ENCODE measurements at places on chromosomes 2 and 18.

DNA sequence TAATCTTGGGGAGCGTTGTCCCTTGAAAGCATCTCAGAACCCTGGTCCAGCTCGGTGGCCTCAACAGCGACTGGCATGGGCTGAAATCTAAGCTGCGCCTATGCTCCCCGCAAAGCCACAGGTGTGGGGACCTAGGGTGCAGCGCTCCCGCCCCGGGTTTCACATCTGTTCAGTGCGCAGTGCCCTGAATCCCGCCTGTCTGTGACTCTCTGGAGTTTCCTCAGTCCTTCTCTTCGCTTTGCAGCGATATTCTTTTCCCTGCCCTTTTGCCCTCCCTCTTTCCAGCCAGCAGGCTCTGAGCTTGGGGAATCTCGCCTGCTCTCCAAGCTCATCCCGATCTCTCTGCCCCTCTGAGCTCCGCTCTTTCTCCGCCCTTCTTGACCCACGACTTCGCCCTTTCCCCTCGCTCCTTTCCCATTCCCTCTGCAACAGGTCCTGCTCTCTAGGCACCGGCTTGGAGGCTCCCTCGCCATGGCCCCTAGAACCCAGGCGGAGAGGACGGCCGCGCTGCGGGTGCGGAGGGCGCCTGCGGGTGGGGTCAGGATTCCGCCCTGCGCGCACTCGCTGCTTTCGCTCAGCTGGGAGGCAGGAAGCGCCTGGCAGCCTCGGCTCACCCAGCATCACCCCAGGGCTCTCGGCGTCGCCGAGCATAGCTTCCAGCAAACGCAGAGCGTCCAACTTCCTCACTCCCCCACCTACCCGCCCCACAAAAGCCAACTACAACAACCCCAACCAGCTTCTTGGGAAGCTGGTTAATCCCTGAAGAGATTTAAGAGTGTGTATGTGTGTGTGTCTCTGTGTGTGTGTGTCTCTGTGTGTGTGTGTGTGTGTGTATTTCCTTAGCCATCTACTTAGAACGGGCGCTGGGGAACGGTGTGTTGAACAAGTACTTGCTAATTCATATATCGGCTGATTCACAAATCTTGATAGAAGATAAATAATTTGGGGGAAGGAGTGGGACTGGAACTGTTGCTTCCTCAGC, 1.1 kb downstream of the GRP start:
- H3K4me3 ChIP-seq = no peak overlapping the region
- H3K27me3 ChIP-seq = no peaks in the 10 kb centered on the region
- H3K36me3 ChIP-seq = no peaks in the 10 kb centered on the region
- no peak overlapping the region for H3K27ac ChIP-seq

- no peaks in the 10 kb centered on the region for H3K36me3 ChIP-seq
- peaks cover 12% of the 10 kb centered on the region for H3K4me1 ChIP-seq
- peak overlapping the region; percentile 55 for H3K4me3 ChIP-seq
- H3K27ac ChIP-seq = peak overlapping the region; percentile 76
- DNase-seq = no peak
- no peaks in the 10 kb centered on the region for H3K27me3 ChIP-seq
Observed at GRCh38 chr2:43100362-43100882, 126.0 kb downstream of the ZFP36L2 start.

DNA sequence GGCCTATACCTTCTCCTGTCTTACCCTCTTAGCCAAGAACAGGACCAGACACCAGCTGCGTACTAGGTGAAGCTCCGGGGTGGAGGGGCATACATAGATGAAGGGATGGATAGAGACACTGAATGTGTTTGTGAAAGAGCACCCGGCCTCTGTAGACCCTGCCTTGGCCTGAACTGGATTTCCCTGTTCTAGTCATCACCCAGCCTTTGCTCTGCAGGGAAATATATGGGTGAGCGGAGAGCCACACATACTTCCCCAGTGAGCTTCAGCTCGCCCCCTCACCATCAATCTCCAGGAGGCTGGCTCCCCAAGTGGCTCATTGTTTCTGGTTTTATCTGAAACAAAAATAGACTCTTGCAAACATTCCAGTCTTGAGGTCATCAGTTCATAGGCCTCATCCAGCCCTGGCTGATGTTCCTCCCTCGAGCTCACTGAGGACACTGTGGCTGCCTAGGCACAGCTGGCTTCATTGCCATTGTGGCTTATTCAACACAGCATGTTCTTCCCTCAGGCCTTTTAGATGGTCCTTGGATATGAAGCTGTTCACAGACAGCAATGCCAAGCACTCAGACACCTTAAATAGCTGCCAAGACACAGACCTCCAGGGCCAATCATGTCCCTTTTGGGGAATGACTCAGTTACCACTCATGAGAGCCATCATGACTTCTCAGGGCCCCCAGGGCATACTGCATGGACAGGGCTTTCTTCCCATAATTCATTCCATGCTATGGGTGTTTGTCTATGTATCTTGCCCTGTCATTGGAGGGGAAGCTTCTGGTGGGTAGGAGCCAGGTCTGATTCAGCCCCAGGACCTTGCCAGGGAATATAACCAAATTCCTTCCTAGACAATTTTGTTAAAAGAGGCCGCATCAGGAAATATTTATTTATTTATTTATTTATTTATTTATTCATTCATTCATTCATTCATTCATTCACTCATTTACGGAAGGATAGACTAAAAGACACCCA, 82.4 kb downstream of the TTC32 start:
- H3K27me3 ChIP-seq = no peaks in the 10 kb centered on the region
- no peak overlapping the region for H3K4me3 ChIP-seq
- DNase-seq = peak; percentile 45

GRCh38 chr2:172342611-172343010, 84.8 kb upstream of the ITGA6 start:
- no peak for DNase-seq
- no peak overlapping the region for H3K27ac ChIP-seq
- H3K36me3 ChIP-seq = no peaks in the 10 kb centered on the region
- H3K4me1 ChIP-seq = no peaks in the 10 kb centered on the region
- no peaks in the 10 kb centered on the region for H3K27me3 ChIP-seq

DNA sequence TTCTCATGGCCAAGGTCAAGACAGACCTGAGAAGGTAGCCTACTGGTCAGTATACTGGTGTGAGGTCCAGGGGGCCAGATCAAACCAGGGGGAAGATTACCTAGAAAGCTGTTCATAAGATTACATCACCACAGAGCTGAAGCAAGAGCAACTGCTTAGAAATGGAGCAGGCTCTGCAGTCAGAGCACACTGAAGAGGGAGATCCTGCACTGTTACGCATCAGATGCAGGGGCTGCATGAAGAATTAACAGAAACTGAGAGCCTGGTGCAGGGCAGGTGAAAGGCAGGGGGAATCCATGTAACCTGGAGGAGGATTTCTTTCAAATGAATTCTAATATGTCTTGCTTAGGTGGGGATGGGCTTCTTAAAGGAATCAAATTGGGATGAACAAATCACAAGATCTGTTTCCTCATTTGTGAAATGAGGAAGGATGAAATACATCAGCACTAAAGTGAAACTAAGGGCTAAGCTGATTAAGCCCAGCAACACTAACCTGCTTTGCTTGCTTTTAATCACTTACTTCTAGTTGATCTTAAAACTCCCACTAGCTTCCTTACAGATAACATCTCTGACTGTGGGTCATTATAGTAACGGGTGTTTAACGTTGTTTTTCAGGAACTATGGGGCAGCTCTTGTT, 74.3 kb upstream of the ADAM23 start:
- H3K27me3 ChIP-seq = no peaks in the 10 kb centered on the region
- H3K27ac ChIP-seq = no peak overlapping the region
- no peak for DNase-seq
- H3K36me3 ChIP-seq = no peaks in the 10 kb centered on the region
- no peak overlapping the region for H3K4me3 ChIP-seq

GRCh38 chr2:216031960-216032689, 18.8 kb upstream of the MREG start:
- H3K4me1 ChIP-seq = no peaks in the 10 kb centered on the region
- H3K4me3 ChIP-seq = no peak overlapping the region
- no peaks in the 10 kb centered on the region for H3K27me3 ChIP-seq
- no peak overlapping the region for H3K27ac ChIP-seq
- H3K36me3 ChIP-seq = no peaks in the 10 kb centered on the region
- no peak for DNase-seq

DNA sequence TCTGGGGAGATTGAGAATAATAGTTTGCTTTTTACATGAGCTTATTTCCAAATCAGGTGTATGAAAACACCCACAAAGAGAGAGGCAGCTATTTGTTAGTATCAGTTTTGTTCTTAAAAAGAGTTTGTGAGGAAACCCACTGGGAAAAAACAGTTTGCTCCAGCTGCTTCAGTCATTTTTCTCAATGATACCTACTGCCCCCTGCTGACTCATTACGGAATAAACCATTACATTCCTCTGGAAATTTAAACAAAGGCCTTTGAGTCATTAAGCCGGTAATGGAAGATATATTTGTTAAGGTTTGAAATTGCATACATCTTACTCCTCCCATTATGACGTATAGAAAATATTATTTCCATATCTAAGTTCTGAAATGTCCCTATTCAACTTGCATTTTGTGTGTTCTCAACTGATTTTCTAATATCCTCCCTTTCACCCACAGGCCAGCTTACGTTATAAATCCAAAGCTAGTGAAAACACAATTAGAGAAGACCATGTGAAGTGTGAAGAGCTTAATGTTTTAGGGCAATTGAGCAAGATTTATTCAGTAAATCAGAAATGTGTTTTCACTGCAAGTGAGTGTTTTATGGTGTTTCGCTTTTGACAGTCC, 761.6 kb downstream of the DSC3 start:
- DNase-seq = peak; percentile 56
- H3K27me3 ChIP-seq = no peaks in the 10 kb centered on the region
- H3K4me3 ChIP-seq = no peak overlapping the region

DNA sequence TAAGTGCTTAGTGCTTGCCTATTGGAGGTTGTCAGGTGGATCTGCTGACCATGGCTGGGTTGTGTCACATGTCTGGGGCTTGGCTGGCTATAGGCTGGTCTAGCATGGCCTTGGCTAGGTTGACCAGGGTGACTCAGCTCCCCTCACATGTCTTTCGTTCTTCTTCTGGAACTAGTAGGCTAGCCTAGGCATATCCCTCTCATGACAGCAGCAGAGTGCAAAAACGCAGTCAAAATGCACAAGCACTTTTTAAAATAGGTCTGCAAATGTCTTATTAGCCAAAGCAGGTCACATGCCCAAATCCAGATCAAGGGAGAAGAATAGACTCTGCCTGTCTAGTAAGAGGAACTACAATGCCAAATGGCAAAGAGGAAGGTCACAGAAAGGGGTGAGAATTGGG, 179.7 kb upstream of the ACVR2A start:
- no peak overlapping the region for H3K4me3 ChIP-seq
- no peaks in the 10 kb centered on the region for H3K27me3 ChIP-seq
- no peak for DNase-seq
- no peaks in the 10 kb centered on the region for H3K4me1 ChIP-seq
- H3K36me3 ChIP-seq = no peaks in the 10 kb centered on the region

GRCh38 chr2:202871300-202872141, at the start of gene ICA1L:
Gene ICA1L (minus strand): TSS chr2:202871766. CDS start chr2:202829009, 42,757 bp downstream.
- peak within 1 kb of the TSS; percentile 94 for H3K4me3 ChIP-seq
- no peaks in the 10 kb centered on the region for H3K36me3 ChIP-seq
- DNase-seq = peak; percentile 81
- H3K27me3 ChIP-seq = no peaks in the 10 kb centered on the region

- no peaks in the 10 kb centered on the region for H3K36me3 ChIP-seq
- no peak overlapping the region for H3K4me3 ChIP-seq
- H3K27me3 ChIP-seq = no peaks in the 10 kb centered on the region
- no peak overlapping the region for H3K27ac ChIP-seq
- DNase-seq = no peak
- no peaks in the 10 kb centered on the region for H3K4me1 ChIP-seq
Observed at GRCh38 chr18:9365406-9365805, 30.8 kb downstream of the TWSG1 start.

DNA sequence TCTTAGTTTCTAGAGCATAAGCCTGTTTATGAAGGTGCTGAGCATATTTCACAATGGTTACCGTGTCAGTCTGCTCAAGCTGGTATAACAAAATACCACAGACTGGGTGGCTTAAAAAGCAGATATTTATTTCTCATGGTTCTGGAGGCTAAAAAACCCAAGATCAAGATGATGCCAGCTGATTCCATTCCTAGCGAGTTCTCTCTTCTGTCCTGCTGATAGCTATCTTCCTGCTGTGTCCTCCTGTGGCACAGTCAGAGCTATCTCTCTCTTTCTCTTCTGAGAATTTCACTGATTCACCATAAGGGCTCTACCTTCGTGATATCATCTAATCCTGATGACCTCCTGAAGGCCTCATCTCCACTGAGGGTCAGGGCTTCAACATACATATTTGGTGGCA, 273.0 kb downstream of the CDH2 start:
- no peak for DNase-seq
- H3K4me3 ChIP-seq = no peak overlapping the region
- H3K27ac ChIP-seq = no peak overlapping the region

DNA sequence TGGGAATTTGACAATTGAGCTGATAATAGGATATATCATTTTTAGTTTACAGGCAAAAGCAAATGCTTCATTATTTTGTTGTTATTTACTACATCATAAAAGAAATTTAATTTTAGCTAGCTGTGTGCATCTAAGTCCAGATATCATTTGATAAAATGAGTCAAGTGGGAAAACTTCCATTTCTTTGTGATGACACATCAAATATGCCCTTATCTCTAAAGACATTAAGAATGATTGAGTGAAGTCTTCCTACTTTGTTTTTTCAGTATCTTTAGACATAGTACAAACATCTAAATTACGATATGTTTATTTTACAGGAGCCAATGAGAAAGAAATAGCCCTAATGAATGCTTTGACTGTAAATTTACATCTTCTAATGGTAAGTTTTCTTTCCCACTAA, 77.0 kb downstream of the KYNU start:
- no peak overlapping the region for H3K4me3 ChIP-seq
- no peak overlapping the region for H3K27ac ChIP-seq
- H3K4me1 ChIP-seq = no peaks in the 10 kb centered on the region
- no peak for DNase-seq
- H3K36me3 ChIP-seq = no peaks in the 10 kb centered on the region

- H3K27me3 ChIP-seq = no peaks in the 10 kb centered on the region
- no peak for DNase-seq
- H3K4me3 ChIP-seq = no peak overlapping the region
- peaks cover 7% of the 10 kb centered on the region for H3K4me1 ChIP-seq
- no peak overlapping the region for H3K27ac ChIP-seq
Observed at GRCh38 chr2:37917281-37918228, 7.5 kb upstream of the RMDN2 start.

- no peaks in the 10 kb centered on the region for H3K27me3 ChIP-seq
- H3K36me3 ChIP-seq = no peaks in the 10 kb centered on the region
- H3K4me3 ChIP-seq = no peak overlapping the region
Observed at GRCh38 chr18:56645415-56646016, 5.6 kb upstream of the WDR7 start.

DNA sequence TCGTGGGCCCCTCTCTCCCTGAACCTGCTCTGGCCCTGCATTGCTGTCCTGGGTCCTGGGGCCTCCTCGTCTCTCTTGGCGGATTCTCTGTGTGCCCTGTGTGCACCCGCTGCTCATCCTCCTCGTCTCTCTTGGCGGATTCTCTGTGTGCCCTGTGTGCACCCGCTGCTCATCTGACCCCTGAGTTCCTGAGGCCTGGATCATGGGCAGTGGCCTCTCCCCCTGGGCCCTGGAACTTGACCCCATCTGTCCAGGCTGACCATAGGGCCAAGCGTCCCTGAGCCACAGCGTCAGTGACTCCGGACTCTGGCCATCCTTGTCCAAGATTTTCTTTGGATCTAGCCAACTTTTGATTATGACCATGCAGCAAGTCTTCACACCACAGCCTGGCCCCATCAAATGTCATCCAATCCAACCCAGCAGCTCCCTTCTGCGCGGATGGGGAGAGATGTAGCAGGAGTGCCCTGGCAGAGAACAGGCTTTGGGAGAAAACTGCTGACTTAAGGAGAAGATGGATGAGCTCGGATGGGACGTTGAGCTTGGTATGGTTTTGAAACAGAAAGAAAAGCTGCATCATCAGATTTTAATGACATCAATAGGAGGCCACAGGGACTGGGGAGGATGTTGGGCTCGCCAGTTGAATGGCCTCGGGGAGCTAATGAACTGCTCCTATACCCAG, 455.1 kb upstream of the HS6ST1 start:
- DNase-seq = no peak
- H3K36me3 ChIP-seq = no peaks in the 10 kb centered on the region
- H3K27ac ChIP-seq = no peak overlapping the region

Measured in SJCRH30 (cell line).